ENCODE measurements at places on chromosomes 13 and 19.

- DNase-seq = peak; percentile 76
Observed at GRCh38 chr19:10390652-10391286, 10.4 kb upstream of the TYK2 start.

- no peak for DNase-seq
Observed at GRCh38 chr19:33628921-33629825, 7.4 kb downstream of the CHST8 start.

GRCh38 chr13:93729383-93729782, 502.8 kb downstream of the GPC6 start:
- DNase-seq = no peak

GRCh38 chr19:7997809-7998480, 7.5 kb downstream of the ELAVL1 start:
- no peak for DNase-seq

GRCh38 chr13:44540761-44541434, 35.2 kb downstream of the TSC22D1 start:
- no peak for DNase-seq

DNA sequence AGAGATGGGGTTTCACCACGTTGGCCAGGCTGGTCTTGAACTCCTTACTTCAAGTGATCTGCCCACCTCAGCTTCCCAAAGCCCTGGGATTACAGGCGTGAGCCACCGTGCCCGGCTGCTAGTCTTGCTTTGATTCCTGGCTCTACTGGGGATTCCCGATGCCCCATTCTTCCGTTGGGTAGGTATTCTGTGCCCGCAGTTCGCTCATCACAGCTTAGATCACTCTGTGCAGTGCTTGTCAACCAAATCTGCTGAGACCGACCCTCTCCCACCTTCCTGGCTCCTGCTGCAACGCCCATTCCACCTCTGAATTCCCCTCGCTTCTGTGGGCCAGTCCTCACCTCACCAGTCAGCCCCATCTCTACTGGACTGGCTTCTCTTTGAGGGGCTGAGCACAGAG, 4.6 kb upstream of the ZNF414 start:
- DNase-seq = no peak

- peak; percentile 86 for DNase-seq
Observed at GRCh38 chr19:45638930-45639729, at the start of gene EML2. Gene EML2, minus strand, starts transcription at chr19:45639397. Its CDS starts 21 bp downstream, at chr19:45639376.

GRCh38 chr19:56141417-56141993, 418 bp downstream of the ZNF444 start:
- no peak for DNase-seq

- DNase-seq = no peak
Observed at GRCh38 chr13:27347211-27347772, 76.7 kb downstream of the RASL11A start.

DNA sequence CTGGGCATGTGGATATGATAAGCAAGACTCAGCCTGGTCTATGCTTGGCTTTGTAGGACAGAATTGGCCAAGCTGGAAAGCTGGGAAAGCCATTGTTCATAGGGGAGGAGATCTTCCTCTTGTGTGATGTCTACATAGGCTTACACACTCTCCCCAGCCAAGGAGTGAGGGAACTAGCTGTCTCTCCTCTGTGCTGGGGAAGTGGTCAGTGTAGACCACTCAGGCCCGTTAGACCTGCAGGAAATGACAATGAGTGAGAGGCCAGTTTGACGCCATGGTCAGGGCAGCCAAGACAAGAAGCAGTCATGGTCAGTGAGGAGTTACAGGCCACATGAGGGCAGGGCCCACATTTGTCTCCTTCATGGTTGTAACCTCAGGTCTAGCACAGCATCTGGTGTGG, 159.1 kb upstream of the KL start:
- DNase-seq = no peak

- no peak for DNase-seq
Observed at GRCh38 chr19:7942981-7943443, 454 bp downstream of the TIMM44 start.

DNA sequence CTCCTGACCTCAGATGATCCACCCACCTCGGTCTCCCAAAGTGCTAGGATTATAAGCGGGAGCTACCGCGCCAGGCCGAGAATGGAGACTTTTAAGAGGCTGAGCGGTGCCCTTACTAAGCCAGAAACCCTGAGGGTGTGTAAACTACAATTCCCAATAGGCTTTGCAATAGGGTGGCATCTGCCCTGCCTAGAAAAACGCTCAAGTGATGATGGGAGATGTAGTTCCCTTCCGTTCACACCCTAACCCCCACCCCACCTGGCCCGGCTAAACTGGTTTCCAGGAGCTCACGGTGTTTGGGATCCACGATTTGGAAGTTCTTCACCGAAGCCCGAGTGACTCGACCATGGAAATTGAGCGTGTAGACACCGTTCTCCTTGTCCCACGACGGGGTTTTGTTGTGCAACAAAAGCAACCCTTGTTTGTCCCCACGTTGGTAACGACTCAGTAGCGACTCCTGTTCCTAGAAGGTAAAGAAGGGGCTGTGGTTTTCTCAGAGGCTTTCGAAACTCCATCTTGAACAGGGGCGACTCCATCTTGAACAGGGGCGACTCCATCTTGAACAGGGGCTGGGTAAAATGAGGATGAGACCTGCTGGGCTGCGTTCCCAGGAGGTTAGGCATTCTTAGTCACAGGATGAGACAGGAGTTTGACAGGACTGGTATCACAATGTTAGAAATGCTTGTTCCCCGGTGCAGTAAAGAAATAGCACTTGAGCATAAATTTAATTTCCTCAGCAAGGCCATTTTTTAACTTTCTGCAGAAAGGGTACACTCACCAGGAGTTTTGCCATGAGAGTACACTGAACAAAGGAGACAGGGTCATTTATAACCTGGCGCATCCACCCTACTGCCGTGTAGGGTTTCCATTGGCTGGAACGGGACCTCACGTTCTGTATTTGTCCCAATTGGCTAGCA, 9.8 kb downstream of the PPP1R15A start:
- no peak for DNase-seq

DNA sequence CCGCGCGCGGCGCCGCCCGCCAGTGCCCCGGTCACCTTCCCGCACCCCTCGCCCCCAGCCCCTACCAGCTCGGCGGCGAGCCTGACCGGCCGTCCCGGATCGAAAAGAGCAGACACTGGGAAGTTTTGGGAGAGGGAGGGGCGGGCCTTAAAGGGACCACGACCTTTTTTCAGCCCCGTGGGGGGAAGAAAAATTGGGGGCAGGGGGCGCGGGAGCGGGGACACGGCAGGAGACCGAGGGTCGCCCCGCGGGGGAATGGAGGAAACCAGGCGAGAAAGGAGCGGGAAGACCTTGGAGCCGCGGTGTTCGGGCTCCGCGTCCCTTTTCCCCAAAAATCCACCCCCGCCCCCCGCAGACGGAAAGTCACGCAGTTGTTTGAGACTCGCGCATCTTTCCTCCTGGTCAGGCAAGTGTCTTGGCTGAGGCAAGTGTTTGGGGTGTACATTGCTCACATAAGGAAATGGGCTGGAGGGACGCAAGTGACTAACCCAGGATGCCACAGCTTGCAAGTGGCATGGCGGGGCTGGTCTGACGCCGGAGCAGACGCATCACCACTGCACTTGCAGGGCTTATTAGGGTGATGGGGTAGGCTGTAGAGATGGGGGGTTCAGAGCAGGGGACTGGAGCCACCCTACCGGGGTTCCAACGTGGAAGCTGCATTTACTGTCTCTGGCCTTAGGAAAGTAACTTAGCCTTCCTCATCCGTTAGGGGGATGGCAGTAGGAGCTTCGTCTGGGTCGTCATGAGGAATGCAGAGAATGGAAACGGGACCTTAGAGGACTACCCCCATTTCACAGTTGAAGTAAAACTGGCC, 2.7 kb upstream of the HNRNPL start:
- peak; percentile 63 for DNase-seq

Measured in ecto neural progenitor cell (in vitro differentiated cells).